Activated CD4-positive, alpha-beta T cell treated with anti-CD3 and anti-CD28 coated beads for 36 hours (primary cell): ENCODE measurements at places on chromosomes 1 and 21. TPM values are rescaled to one million over a fixed set of nuclear protein-coding genes. Genes with fewer than 3 reads are reported as not detected.

DNA sequence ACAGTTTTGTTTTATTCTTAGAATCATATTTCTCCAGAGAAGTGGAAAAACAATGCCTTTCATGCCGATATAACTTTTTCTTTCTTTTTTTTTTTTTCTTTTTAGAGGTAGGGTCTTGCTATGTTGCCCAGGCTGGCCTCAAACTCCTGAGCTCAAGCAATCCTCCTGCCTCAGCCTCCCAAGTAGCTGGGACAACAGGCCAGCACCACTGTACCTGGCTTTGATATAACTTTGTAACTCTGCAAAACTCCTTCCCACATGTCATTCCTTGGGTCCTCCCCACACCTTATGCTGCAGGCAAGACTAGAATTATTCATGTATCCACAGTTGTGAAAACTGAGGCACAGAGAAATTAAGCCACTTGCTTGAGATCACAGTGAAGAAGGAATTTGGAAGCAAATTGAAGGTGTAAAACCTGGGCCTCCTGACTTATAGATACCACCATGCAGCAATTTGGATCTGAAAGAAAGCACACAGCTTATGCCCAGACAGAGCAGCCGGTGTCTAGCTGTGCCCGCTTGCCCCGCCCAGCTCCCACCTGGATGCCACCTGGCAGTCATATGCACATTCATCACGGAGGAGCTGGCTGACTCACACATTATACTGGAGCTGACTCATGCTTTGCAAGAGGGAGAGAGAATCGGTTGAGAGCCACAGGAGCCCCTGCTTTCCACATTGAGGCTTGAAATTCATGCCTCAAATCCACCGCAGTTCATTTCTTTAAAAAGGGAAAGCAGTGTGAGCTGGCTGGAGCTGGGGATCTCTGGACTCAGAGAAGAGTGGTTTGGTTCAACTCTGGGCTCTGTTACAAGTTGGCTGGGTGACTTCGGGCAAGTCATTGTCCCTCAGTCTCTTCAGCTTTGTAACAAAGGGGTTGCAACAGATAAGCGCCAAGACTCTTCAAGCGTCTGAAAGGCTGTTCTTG is 8.3 kb upstream of the SLC2A1 start:
- no peak overlapping the region for H3K27ac ChIP-seq
- H3K27me3 ChIP-seq: peaks cover 2% of the 10 kb centered on the region
- H3K4me3 ChIP-seq: no peak overlapping the region
- DNase-seq: peak; percentile 63
- no peaks in the 10 kb centered on the region for H3K36me3 ChIP-seq

DNA sequence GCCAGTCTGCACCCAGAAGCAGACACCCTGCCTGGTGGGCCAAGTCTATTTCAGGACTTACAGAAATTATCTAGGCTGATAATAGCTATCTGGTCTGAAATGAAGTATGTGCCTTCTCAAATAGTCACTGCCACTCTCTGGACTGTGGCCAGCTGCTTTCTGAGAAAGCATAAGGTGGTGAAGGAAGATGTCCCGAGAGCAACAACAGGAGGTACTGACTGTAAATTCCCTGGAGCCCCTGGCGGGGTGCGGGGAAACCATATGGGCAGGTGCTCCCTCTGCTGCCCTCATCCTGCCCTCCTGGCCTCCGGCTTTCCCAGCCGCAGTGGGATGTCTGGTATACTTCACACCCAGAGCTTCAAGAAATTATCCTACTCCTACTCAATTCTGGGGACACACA is 86.8 kb downstream of the TGFBR3 start:
- H3K4me3 ChIP-seq: no peak overlapping the region
- DNase-seq: no peak
- H3K36me3 ChIP-seq: peaks cover 14% of the 10 kb centered on the region
- no peaks in the 10 kb centered on the region for H3K27me3 ChIP-seq

DNA sequence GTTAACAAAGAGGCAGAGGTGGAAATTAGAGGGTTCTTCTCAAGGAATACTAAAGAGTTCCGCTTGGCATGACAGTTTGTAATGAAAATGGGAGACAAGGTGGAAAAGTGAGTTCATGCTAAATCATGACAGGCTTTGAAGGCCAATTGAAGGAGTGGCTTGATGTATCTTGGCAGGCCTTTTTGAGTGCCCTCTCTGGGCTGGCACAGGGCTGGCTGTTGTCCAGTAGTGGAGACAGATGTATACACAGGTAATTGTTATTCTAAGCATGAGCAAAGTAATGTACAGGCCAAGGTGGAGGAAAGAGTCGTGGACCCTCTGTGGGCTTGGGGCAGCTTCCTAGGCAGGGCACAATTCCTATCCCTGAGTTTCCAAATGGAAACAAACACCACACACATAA is 196.7 kb upstream of the GALNT2 start:
- no peak overlapping the region for H3K4me3 ChIP-seq
- H3K27me3 ChIP-seq: peaks cover 3% of the 10 kb centered on the region
- no peak for DNase-seq

- H3K27ac ChIP-seq: no peak overlapping the region
- H3K4me3 ChIP-seq: no peak overlapping the region
- DNase-seq: no peak
- no peaks in the 10 kb centered on the region for H3K36me3 ChIP-seq
- H3K27me3 ChIP-seq: no peaks in the 10 kb centered on the region
Observed at GRCh38 chr1:195738966-195739650, 869.1 kb downstream of the KCNT2 start.

ZNF593OS gene
- not detected for total RNA-seq

TMPRSS2 gene
- total RNA-seq: not detected

FAM78B gene
- 0.51 TPM for total RNA-seq
